ENCODE measurements at places on chromosomes 13 and 19.

DNA sequence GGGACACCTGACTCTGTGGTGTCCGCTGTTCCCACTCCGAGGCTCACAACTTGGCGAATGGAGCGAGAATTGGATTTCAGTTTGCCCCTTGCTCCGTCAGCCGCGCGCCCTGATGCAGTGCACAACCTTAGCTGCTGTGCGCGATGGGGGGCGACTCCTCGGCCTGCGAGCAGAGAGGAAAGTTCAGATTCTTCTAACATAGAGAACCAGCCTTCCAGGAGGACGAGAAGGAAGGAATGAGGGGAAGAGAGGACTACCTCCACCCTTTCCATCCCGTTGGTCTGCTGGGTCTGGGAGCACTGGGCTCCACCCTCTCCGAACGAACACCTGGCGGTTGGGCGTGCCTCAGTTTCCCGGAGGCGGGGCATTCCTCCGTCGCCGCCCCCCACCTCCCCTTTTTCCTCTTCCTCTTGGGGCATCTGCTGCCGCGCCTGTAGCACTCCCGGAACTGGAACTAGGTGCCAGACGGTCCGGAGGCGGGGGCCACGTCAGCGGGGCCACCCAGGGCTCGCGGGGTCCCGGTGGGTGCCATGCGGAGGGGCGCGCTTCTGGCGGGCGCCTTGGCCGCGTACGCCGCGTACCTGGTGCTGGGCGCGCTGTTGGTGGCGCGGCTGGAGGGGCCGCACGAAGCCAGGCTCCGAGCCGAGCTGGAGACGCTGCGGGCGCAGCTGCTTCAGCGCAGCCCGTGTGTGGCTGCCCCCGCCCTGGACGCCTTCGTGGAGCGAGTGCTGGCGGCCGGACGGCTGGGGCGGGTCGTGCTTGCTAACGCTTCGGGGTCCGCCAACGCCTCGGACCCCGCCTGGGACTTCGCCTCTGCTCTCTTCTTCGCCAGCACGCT, at the start of gene KCNK6:
Gene KCNK6 (plus strand): TSS at position 425 of the 838 bp plus-strand sequence. CDS start 106 bp downstream, at position 531.
- peak; percentile 20 for DNase-seq

DNA sequence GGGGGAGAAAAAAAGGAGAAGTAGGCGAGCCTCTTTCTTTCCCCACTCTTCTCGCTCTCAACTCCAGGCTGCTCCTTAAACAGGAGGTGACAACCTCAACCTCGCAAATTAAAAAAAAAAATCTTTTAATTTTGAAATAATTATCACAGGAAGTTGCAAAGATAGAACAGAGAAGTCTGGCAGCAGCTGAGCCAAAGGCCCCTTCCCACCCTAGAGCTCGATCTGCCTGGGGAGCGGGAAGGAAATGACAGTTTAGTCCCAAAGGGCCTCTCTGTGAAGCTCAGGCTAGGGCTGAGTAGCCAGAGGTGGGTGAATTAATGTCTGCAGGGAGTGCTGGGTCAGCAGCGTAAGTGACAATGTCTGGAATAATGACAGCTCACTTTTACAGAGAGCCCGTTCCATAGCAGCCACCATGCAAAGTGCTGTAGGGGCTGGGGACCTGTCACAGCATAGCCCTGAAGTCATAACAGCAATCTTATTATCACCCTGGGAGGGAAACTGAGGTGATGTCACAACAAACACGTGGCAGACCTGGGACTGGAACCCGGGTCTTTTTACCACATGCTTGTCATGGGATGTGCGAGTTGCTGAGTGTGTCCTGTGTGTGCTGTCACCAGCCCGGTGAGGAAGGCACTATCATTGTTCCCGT, 8.8 kb upstream of the CD22 start:
- no peak for DNase-seq

DNA sequence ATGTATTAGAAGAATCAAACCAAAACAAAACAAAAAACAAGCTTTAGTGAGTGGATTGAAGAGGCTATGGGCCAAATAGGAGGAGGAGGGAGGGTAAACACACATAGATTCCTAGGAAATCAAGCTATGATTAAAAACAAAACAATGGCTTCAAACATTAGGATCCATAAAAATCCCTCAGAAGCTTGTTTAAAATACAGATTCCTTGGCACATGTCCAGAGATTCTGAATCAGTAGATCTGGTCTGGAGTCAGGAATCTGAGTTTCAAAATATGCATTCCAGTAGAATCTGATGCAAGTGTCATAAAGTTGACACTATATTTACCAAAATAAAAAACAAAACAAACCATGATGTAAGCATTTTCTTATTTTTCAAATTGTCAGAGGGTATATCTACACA, 692.8 kb upstream of the SGCG start:
- DNase-seq, result no peak

GRCh38 chr19:38912600-38913514, 871 bp upstream of the CCER2 start:
- DNase-seq, result no peak

DNA sequence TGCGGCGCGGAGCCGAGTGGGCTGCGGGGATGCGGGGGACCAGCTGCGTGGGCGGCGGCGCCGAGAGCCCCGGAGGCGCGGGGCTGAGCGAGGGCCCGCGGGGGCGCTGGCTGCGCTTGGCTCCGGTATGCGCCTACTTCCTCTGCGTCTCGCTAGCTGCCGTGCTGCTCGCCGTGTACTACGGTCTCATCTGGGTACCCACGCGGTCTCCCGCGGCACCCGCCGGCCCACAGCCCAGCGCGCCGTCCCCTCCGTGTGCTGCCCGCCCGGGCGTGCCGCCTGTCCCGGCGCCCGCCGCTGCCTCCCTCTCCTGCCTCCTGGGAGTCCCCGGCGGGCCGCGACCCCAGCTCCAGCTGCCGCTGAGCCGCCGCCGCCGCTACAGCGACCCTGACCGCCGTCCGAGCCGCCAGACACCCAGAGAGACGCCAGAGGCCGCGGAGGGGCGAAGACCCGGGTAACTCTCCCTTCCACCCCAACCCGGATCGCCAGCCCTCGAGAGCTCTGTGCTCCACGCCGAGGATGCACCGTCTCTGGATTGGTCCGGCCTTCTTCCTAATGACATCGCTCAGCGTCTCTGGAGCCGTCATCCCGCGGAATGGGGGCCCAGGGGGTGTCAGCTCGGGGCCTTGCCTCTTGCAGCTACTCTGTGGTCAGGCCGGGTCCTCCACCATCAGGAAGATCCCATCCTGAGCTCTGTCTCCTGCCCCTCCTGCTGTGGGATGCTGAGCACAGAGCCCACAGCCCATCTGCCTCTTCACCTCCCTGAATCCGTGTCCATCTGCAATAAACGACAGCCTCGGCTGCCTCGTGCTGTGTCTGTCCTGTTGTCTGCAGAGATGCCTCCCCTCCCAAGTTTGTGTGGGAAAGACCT, 441 bp downstream of the INAFM1 start:
- no peak for DNase-seq

DNA sequence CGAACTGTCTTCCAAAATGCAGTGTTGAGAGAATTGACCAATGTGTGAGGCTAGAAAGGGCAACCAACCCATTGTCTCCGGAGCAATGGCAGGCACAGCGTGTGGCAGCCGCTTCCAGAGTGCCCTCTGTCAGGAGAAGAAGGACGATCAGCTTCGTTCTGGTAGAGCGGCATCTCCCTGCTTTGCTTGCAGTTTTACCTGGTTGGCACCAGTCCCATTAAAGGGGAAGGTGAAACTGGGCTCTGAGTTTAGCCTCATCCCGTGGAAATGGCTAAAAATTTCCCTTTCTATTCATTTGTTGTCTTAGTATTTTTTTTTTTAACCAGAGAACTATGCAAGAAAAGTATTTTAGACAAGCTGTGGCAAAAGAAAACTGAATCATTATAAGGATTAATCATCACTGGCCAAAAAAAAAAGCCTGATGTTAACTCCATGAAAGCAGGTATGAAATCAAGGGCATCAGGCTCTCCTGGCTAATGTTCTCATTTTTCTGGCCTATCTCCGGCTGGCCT, 81.5 kb upstream of the SLC7A1 start:
- DNase-seq, result no peak

- DNase-seq, result no peak
Observed at GRCh38 chr19:49749055-49749716, 13.9 kb downstream of the TSKS start.

GRCh38 chr13:53090461-53090860, 61.8 kb downstream of the OLFM4 start:
- no peak for DNase-seq

- DNase-seq, result peak; percentile 4
Observed at GRCh38 chr13:106566641-106567473, 1.1 kb downstream of the ARGLU1 start.

DNA sequence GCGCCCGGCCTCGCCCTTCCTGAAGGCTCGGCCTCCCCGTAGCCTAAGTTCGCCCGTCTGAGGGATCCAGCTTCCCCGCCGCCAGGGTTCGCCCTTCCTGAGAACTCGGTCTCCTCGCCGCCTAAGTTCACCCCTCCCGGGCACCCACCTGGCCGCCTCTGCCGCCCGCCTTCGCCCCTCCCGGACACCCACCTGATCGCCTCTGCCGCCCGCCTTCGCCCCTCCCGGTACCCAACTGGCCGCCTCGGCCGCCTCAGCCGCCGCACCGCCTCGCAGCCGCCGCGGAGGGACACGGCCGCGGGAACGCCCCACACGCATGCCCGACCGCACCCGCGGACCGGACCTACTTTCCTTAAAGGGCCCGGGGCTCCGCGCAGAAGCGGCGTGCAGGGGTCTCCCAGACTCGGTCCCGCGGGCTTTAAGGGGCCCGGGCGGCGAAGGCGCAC, at the start of gene MOB3A:
Gene MOB3A (minus strand): TSS at position 293 of the 446 bp plus-strand sequence. CDS start 17,766 bp downstream, outside the sequence.
- peak; percentile 80 for DNase-seq

DNA sequence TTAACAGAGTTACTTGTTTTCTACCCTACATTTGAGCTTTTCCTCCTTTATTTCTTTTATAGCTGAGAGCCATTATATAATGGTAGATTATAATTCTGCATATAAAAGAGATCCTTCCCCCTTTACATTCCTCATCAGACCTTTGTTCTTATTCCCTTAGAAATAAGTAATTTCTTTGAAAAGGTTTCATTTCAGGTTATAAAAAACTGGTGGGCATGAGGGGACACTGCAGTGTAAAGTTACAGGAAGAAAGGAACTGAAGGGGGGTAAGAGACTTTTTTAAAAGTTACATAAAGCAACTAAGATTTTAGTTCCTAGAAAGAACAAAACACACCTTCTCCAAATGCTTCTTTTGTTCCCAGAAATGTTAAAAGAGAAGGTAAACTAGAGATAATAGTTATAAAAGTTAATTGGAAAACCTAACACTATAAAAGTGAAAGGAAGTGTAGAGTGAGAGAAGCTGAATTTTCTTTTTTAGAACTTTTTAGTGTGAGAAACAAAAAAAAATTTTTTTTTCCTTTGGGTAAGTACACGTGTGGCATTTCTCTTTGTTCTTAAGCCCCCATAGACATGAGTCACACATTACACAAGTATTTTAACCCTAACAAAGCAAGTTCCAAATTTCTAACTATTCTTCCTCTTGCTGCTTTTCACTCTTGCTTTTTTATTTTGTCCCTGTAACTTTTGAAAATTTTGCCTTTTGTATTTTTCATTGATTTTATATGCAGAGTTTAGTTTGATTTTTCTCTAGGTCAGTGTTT, 106.4 kb upstream of the MLNR start:
- no peak for DNase-seq

GRCh38 chr13:38763446-38764381, 76.8 kb downstream of the FREM2 start:
- no peak for DNase-seq

GRCh38 chr19:6126335-6126974, 9.0 kb upstream of the ACSBG2 start:
- DNase-seq, result no peak

DNA sequence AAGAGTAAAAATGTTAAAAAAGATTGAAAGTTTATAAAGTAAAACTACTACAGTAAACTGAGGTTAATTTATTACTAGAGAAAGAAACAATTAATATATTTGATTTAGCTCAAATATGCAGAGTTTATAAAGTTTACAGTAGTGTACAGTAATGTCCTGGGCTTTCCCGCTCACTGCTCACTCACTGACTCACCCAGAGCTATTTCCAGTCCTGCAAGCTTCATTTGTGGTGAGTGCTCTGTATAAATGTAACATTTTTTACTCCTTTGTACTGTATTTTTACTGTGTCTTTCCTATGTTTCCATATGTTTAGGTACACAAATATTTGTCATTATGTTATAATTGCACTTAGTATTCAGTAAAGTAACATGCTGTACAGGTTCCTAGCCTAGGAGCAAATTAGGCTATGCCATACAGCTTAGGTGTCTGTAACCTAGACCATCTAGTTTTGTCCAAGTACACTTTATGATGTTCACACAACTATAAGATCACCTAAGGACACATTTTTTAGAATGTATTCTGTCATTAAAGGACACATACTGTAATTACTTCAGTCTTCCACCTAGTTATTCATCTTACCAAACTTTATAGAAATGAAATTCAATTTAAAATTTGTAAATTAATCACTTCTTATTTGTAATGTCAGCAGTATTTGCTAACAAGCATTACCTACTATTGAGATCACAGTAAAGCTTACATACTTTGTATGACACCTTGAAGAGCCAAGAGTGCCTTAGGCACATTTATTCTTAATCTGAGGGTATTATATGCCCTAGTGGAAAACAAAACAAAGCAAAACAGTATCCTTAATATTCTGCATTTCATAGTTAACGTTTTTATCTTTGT, 683.4 kb downstream of the PCDH9 start:
- no peak for DNase-seq

DNA sequence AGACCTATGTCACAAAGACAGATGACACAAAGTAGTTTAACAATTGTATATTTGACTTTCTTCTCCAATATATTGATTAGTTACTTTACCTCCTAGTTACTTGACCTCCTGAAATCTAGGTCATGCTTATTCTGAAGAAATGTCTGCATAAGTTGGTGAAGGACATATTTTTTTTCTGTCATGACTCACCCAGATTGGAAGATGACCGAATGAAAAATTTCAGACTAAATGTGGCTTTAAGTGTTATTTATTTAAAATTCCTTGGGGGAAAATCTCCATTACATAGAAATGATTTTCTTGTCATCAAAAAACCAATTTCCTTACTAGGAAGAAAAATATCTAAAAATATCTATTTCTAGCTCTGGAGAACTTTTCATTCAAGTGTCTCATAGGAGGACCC, 217.1 kb downstream of the POSTN start:
- no peak for DNase-seq

- DNase-seq, result peak; percentile 68
Observed at GRCh38 chr19:38949580-38950367, 19.0 kb downstream of the MRPS12 start.

- DNase-seq, result no peak
Observed at GRCh38 chr19:11094520-11094894, 5.2 kb downstream of the LDLR start.

DNA sequence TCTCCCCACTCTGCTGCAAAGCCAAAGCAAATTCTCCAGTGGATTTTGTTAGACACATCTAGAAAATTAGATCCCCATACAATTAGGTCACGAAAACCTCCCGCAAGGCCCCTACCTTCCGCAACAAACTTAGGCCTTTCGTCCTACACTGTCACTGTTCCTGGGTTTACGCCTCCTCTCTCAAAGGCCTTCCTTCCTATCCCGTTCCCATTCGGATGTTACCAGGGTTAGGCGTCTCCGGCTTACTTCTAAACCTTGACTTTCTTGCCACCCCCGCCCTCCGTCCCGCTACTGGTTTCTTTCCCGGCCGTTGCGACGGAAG, 754 bp downstream of the RNF6 start:
- DNase-seq, result no peak

DNA sequence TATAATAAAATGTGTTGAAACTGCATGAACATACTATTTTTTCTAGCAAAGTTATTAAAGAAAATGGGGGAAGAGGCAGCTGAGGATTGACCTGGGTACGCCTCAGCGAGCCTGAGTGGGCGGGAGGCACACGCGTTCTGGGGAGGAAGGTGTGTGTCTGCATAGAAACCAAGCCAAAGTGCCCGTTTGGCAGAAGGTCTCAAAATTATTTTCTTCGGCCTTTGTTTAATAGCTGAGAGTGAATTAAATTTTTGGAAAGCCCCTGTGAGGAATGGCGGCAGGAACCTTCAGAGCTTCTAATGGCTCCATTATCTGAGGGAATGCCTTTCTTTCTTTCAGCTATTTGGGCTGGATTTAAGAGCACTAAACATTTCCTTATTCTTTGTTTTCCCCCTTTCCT, 5.2 kb downstream of the ZIC2 start:
- no peak for DNase-seq
